ENCODE measurements at places on chromosomes 5 and 9. TPM values are rescaled to one million over a fixed set of nuclear protein-coding genes. Genes with fewer than 3 reads are reported as not detected.

- DNase-seq, result no peak
Observed at GRCh38 chr9:35811381-35812024, 559 bp downstream of the SPAG8 start.

- peak; percentile 73 for DNase-seq
Observed at GRCh38 chr5:34656001-34656699, at the start of gene RAI14. RAI14 (plus strand) TSS chr5:34656328; CDS start chr5:34686920, 30,592 bp downstream.

GRCh38 chr5:178194026-178194425 is 6.9 kb upstream of the GMCL2 start:
- no peak for DNase-seq

DNA sequence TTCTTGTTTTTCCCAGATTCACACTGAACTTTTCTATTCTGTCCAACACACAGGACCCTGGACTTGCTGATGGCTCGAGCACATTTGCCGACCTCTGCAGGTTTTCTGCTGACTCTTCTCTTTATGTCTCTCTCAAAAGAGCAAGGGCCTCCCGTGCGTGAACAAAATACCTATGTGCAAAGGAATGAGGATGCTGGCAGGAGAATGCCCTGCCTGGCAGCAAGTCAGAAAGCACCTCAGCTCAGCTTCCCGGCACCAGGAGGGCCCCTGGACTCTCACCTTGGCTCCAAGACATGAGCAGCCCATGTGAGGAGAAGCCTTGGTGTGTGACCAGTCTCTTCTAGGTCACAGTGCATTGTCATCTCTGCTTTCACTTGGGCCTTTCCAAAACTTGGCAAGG is 36.1 kb downstream of the PAPPA start:
- DNase-seq, result peak; percentile 89

DNA sequence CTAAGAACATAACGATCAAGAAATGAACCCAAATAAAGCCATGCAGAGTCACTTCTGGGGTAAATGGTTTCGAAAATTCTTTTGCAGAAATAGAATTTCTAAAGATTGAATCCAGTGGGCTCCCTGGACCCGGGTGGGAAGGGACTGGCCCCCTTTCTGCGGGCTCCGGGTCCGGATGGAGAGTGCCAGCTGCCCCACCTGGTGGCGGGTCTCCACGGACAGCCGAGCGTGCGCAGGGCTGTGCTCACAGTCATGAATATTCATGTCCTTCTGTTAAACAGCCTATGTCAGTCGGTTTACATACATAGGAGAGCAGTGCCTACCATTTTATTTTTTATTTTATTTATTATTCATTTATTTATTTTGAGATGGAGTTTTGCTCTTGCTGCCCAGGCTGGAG is 4.7 kb upstream of the PPP1R26 start:
- DNase-seq, result no peak

- DNase-seq, result no peak
Observed at GRCh38 chr5:14061106-14061505, 82.0 kb upstream of the TRIO start.

Gene IQGAP2
- 119 TPM for total RNA-seq

- DNase-seq, result no peak
Observed at GRCh38 chr5:176899946-176900779, 1.0 kb upstream of the HK3 start.

DNA sequence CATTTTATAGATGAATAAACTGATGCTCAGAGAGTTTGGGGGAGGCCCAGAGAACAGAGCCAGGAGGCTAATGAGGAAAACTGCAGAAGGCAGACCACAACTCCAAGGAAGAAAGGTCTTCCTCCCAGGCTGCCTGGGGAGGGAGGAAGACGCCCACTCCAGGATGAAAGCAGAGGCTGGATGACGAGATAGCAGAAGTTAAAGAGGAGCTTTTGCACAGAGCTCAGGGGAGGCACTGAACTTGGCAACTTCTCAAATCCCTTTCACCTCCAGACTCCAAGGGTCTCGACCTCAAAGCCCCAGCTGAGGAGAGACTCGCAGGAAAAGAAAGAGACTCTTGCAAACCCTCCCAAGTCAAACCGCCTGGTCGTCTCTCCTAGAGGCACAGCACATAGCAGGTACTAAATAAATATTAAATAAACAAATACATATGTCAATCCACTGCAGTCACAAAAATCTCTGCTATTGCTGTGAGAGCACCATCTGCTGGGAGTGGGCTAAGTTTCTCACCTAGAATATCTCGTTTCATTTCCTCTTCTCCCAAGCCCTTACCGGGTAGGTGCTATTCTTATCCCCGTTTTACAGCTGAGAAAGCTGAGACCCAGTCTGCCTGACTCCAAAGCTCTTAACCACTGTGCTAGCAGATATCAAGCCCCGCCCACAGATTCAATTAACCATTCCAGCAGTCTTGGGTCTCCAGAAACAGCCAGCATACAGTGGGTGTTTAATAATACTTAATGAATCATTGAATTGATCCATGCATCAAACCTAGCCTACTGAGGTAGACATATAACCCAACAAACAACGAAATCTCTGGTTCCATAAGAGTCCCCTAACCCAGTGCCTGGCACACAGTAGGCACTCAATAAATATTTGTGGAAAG is 97.8 kb upstream of the HAND1 start:
- no peak for DNase-seq

GRCh38 chr5:112975721-112976431 is 722 bp upstream of the DCP2 start:
- DNase-seq, result no peak

GRCh38 chr9:127053960-127054359 is 68.5 kb downstream of the ANGPTL2 start:
- no peak for DNase-seq

DNA sequence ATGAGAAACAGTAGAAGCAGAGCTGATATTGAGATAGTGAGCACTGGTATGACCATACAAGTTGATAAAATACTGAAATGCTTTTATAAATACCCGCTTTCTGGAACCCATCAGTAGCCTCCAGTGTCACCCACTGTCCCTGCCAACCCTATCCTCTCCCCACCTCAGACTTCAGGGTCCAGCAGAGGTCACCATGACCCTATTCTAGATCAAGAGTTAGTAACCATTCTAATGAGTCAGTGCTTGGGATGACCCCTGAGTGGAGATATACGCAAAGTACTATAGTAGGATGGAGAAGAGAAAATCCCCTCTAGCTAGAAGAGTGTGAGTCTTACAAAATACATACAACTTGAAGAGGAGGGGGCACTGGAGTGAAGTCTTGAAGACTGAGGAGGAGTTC is 297.9 kb upstream of the BRINP1 start:
- DNase-seq, result no peak

DNA sequence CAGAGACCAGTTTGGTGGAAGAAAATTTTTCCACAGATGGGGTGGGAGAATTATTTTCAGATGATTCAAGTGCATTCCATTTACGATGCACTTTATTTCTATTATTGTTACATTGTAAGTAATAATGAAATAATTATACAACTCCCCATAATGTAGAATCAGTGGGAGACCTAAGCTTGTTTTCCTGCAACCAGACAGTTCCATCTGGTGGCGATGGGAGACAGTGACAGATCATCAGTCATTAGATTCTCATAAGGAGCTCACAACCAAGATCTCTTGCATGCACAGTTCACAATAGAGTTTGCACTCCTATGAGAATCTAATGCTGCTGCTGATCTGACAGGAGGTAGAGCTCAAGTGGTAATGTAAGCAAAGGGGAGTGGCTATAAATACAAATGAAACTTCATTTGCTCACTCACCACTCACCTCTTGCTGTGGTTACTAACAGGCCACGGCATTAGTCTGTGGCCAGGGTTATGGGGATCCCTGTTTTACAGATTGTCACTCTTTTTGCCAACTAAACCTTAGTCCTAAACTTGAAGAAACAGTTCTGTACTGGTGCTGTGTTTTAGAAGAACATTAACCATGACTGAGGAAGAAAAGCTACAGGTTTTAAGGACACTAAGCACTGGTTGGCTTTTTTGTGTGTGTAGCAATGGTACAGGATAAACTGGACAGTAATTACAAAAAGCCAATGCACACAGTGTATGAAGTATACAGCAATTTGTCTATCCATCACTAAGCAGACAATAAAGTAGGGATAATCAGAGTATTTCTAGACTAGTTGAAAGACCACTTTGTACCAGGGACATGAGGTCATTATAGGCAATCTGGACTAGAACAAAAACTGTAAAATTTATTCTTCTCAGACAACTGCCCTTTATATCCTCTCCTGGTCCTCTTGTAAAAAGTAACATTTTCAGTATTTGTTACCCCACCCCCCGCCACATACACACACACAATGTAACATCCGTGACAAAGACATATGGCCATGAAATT is 9.9 kb downstream of the TMEM232 start:
- DNase-seq, result no peak

GRCh38 chr9:131024978-131025868 is 16.2 kb downstream of the LAMC3 start:
- no peak for DNase-seq

GRCh38 chr5:163623986-163624385 is 118.6 kb downstream of the MAT2B start:
- no peak for DNase-seq

Gene GCNT1
- total RNA-seq, result 15.6 TPM

DNA sequence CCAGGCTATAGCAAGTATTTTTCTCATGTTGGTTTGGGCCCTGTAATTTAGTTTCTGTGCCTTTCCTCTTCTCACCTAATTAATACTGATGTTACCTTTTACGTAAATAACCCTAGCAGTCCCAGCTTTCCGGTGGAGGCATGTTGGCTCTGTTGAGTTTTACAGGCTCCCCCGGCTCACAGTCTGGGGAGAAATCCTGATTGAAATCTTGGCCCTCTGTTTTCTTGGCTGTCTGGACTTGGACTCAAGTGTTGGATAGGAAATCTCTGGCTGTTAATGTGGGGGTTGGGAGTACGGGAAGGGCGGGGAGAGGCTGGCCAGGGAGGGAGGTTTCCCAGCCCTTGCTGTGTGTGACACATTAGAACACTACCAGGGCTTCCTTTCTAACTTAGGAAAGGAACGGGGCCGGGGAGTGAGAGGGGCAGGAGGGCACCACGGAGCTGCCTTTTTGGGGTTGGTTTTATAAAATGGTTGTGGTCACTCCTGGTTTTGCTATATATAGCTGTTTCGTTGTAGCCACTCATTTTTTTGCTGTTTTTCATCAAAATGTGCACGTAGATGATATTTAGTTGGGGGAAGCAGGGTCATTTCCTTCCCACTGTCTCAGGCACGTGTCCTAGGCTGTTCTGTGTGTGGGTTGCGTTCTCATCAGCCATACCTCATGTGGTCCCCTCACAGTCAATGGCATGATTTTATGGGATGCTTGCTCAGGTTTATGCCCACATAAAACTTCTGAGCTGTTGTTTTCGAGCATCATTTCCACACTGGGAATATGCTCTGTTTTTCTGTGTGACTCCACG is 11.0 kb downstream of the TRIO start:
- DNase-seq, result peak; percentile 39

- DNase-seq, result no peak
Observed at GRCh38 chr5:40985501-40985900, 76.2 kb downstream of the C7 start.

- no peak for DNase-seq
Observed at GRCh38 chr9:26658476-26658875, 234.1 kb downstream of the CAAP1 start.

DNA sequence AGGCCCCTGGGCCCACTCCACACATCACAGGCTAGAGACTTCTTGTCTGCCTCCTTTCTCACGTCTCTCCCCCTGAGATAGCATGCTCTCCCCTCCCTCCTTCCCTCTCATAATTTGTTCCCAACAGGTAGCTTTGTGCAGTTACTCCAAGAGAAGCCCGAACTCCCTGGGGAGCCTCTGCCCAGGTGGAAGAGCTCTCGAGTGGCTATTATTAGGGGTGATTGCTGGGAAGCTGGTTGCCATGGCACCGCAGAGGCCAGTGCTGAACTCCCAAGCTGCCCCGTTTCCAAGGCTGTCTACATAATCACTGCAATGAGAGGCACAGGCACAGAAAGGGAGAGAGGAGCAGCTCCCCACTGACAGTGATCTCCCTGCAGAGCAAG is 104.7 kb upstream of the GPR151 start:
- DNase-seq, result no peak

Gene RPL7A
- total RNA-seq, result 1,477 TPM

Gene SLC6A19
- total RNA-seq, result 179 TPM

- no peak for DNase-seq
Observed at GRCh38 chr5:115835481-115835880, 5.9 kb downstream of the ATG12 start.

DNA sequence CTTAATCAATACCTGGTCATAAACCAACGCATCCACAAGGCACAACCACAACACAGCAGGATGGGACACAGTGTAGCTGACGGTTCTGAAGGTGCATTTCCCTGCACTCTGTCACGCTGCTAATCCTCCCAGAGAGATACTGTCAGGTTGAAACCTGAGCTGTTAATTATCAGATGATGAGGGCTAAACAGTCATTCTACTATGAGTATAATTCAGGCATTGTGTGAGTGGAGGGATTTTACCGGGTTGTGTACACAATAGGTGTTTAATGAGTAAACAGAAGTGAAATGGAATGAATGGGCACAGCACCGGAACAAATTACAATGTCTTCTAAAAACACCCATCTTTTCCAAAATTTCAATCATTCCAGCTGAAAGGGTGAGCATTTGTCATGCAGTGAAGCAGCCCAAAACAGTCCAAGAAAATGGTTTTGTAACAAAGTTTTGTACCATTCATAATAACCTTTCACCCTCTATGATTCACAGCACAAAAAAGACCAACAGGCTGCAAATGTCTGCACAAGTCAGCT is 71.5 kb downstream of the ABCA1 start:
- DNase-seq, result no peak

DNA sequence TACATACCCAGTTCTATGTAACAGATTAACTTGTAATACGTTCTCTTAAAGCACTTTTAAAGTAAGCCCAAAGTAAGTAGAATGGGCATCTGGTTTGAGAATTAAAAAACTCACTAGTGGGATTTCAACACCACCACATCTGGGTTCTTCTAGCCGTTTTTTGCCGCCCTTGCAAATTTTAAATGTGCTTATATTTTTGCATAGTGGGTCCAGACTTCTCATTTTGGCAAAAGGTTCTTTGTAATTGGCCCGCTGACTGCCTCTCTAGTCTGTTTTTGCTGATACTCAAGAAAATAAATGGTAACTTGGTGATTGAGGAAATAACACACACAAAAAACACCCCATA is 582 bp upstream of the FBXO4 start:
- no peak for DNase-seq

GRCh38 chr5:180335614-180336233 is 17.4 kb downstream of the GFPT2 start:
- no peak for DNase-seq

Gene CMBL
- total RNA-seq, result 90.1 TPM

Gene PHF24
- total RNA-seq, result 0.29 TPM

DNA sequence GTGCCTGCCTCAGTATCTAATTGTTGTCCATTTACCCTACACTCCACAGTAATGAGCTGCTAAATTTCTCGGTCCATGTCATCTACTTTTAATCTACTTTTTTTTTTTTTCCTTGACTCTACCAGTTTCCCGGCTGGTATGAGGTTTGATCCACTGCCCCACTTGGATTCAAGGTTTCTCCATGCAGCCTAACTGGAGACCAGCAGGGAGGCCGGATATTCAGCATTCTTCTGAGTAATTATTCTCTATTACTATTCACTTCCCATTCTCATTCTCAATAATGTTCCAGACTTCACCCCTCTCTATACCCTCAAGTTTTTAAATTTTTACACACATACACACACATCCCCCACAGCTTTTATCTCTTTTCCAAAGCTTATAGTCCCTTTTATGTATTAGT is 51.0 kb upstream of the SUSD1 start:
- no peak for DNase-seq

Gene SLC4A9
- total RNA-seq, result 0.86 TPM
